ENCODE measurements at places on chromosomes 2 and 18.

DNA sequence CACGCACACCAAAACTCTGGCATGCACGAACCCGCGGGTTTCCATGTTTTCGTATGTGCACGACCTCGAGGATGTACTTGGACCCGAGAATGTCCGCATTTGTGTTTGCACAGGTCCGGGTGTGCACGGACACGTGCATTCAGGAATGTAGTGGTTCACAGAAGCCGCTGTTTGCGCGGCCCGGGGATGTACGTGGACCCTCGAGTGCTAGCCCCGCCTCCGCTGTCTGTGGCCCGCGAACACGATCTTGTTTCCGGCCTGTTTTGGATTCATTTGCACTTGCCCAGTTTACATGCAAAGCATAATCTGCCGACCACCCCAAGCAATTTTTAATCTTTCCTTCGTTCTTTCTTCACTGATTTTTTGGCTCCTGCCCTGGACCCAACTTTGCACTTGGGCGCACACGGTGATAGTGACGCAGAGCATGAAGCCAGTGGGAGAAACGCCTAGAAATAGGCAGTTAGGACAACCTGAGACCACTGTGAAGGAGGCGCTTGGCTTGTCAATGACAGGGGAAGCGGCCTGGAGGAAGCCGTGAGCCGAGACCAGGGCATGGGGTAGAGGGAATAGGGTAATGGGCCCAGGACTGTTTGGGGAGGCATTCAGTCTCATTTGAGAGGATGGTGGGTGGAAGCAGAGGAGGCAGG lies 45.4 kb upstream of the PTMA start:
- no peak for DNase-seq

DNA sequence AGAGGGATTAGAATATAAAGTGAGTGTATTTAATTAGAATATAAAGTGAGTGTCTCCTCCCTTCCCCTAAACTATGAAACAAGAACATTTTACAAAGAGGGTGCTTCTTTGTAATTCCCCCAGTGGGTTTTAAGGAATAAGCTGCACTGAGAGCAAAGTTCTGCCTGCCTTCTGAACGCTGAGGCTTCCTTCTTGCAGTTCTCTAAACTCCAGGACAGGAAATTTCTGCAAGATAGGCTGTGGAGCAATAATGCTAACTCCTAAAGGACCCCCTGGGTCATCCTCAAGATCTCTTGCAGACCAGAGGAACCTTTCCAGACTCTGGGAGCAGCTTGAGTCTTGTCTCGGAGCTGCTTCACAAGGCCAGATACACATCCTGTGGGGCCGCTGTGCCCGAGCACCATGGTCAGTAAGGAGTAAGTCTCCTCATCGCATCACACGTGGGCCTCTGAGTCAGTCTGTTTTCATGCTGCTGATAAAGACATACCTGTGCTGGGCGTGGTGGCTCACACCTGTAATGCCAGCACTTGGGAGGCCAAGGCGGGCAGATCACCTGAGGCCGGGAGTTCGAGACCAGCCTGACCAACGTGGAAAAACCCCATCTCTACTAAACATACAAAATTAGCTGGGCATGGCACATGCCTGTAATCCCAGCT lies 87.5 kb upstream of the KCNE4 start:
- no peak for DNase-seq

DNA sequence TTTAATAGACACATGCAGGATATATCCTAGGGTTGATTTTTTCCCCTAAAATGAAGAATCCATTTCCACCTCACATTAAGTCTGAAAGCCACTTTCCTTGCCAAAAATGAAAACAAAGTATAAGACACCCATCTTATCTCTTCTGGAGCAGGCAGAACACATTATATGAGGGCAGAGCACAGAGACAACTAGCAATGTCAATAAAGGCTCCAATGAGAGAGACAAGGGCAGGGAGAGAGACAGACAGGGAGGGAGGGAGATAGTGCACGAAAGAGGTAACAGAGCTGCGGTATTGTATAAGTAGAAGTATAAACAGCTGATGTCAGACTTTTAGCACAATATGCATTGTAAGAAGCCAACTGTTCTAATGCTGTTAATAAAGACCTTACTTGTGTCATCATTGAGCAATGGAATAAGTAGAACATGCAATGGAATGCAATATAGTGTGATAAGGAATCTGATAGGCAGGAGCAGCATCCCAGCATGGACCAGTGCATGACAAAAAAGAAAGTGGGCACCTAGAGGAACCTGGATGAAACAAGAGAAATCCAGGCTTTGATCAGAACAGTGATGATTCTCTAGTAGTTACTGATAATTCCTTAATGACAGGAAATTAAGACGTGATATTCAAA lies 150.6 kb upstream of the TCF4 start:
- no peak for DNase-seq

GRCh38 chr18:31049189-31049588 lies 6.6 kb upstream of the DSC3 start:
- no peak for DNase-seq

GRCh38 chr2:157302492-157303099 lies 23.0 kb downstream of the ERMN start:
- peak; percentile 56 for DNase-seq

- no peak for DNase-seq
Observed at GRCh38 chr2:224525774-224526173, 59.4 kb downstream of the CUL3 start.

Measured in CD4-positive, alpha-beta memory T cell (primary cell).